ENCODE measurements at places on chromosomes 2 and 18. TPM values are rescaled to one million over a fixed set of nuclear protein-coding genes. Genes with fewer than 3 reads are reported as not detected.

MLPH gene
- total RNA-seq, result 91.0 TPM

- DNase-seq, result no peak
- H3K27ac ChIP-seq, result no peak overlapping the region
- no peaks in the 10 kb centered on the region for H3K36me3 ChIP-seq
- no peaks in the 10 kb centered on the region for H3K27me3 ChIP-seq
Observed at GRCh38 chr2:45494275-45494977, 116.6 kb downstream of the SRBD1 start.

DNA sequence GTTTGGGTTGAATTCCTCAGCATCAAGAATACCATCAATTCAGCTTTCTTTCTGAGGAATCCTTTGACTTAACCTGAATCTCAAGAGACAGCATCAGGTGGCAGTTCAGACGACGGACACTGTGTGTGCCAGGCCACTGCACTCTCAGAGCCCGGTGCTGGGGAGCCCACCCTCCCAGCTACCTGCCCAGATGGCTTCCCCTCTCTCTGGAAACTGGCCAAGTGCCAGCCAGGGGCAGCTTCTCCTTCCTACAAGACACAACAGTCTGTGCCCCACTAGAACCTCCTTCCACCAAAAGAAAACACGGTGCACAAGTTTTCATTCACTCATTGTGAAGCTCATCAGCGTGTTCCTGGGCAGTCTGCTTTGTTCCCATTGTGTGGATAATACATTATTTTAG is 28.5 kb downstream of the MAL start:
- no peaks in the 10 kb centered on the region for H3K27me3 ChIP-seq
- H3K27ac ChIP-seq, result no peak overlapping the region
- H3K4me3 ChIP-seq, result no peak overlapping the region

GRCh38 chr2:14907014-14907612 is 274.6 kb downstream of the LRATD1 start:
- H3K27me3 ChIP-seq, result no peaks in the 10 kb centered on the region
- no peak for DNase-seq
- no peaks in the 10 kb centered on the region for H3K4me1 ChIP-seq

SLC19A3 gene
- 16.5 TPM for total RNA-seq

- peak overlapping the region; percentile 47 for H3K4me3 ChIP-seq
- DNase-seq, result peak; percentile 76
- H3K36me3 ChIP-seq, result no peaks in the 10 kb centered on the region
- peaks cover 17% of the 10 kb centered on the region for H3K4me1 ChIP-seq
Observed at GRCh38 chr2:164737612-164738081, 104.0 kb downstream of the COBLL1 start.

CEP192 gene
- 3.1 TPM for total RNA-seq

DNA sequence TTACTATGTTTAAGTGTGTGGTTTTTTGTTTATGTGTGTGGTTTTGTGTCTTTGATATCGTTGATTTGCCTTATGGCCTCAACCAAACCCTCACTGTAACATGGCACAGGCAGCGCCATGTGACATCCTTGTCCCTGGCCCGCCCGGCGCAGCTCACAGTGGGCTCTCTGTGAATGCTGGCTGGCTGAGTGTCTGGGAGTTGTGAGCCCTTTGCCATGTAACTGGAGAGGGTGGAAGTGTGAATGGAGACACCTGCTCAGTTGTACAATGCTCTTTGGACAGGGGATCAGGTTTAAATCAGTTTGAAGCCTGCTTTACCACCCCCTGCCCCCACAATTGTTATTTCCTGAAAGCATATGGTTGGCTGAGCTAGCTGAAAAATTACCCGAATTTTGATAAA is 41.8 kb downstream of the TCF7L1 start:
- no peak overlapping the region for H3K27ac ChIP-seq
- no peak overlapping the region for H3K4me3 ChIP-seq
- H3K27me3 ChIP-seq, result no peaks in the 10 kb centered on the region
- H3K4me1 ChIP-seq, result peaks cover 6% of the 10 kb centered on the region
- DNase-seq, result no peak
- H3K36me3 ChIP-seq, result no peaks in the 10 kb centered on the region

INO80D gene
- 10.1 TPM for total RNA-seq

DNA sequence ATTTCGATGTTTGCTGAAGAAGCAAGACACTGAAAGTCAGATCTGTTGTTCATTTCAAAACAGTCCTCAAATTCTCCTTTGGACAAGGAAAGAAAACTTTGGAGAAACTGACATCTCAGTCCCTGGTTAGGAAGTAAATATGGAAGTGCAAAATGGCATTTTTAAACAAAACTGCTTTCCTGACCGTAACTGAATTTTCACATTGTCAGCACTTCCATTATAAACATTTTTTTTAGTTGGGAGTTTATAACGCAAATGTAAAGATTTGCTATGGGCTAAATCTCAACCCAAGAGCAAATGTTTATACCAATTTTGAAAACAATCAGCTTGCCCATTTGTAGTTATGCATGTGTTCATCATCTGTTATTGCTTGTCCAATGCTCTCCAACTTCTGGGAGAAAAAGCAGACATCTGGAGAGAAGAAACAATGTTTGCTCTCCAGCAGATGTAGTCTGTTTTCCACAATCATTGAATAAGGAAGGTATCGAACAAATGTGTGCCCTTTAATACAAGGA is 520.1 kb downstream of the ARHGAP15 start:
- no peaks in the 10 kb centered on the region for H3K36me3 ChIP-seq
- no peak overlapping the region for H3K27ac ChIP-seq
- no peaks in the 10 kb centered on the region for H3K27me3 ChIP-seq
- H3K4me3 ChIP-seq, result no peak overlapping the region

- H3K27me3 ChIP-seq, result no peaks in the 10 kb centered on the region
- H3K4me1 ChIP-seq, result no peaks in the 10 kb centered on the region
Observed at GRCh38 chr2:170843656-170844055, 27.0 kb downstream of the GAD1 start.

AFF3 gene
- 7.1 TPM for total RNA-seq

DNA sequence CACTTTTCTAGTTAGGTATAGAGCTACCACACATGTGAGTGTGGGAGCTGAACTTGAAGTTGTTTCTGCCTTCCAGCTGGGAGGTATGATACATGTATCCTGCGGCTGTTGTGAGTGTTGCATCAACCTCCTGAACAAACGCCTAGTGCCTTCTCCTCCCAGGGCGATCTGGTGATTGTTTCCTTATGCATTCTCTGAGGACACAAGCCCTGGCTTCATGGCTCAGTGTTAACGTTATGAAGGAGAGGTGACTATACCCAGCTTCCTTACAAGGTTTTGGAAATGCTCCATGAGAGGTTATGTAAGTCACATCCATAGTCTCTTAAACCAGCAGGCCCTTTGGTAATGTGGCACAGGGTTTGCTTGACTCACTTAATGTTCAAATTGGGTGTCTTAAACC is 64.9 kb downstream of the SPRED2 start:
- no peak overlapping the region for H3K27ac ChIP-seq
- H3K4me3 ChIP-seq, result no peak overlapping the region

- H3K36me3 ChIP-seq, result no peaks in the 10 kb centered on the region
- no peak for DNase-seq
- peak overlapping the region; percentile 30 for H3K4me3 ChIP-seq
- no peaks in the 10 kb centered on the region for H3K4me1 ChIP-seq
Observed at GRCh38 chr2:130963849-130964793, 127.4 kb downstream of the ARHGEF4 start.

DNA sequence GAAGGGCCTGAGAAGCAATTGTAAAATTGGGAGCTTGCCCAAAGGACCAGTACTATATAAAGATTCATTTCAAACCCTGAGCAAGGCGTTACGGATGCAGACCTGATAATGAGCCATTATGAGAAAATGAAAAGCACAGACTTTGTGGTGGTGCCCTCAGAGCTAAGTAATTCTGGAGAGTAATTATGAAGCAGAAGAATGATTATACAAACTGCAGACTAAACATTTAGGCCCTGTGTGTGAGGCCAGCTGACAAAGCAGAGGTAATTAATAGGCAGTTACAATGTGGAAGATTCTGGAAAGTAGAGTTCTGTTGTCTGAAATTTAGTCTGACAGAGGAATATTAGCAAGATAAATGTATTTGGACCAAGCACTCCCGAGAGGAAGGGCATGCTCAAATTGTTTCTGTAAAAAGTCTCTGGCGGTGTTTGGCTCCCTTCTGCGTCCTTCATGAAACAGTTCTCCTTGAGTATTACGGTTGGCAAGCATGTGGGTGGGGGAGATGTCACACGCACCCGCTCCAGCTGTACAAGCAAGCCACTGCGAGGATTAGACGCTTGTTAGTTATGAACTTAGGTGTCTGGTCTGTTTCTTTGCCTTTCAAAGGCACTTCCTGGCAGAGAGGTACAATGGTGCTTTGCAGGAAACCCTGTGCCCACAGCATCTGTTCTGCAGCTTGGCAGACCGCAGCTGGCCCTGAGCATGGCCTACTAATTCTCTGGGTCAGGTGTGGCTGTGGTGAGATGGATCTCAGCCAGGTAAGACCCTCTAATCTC is 45.5 kb downstream of the CDC42EP3 start:
- H3K27ac ChIP-seq, result peak overlapping the region; percentile 30
- peak; percentile 67 for DNase-seq
- no peaks in the 10 kb centered on the region for H3K27me3 ChIP-seq
- no peak overlapping the region for H3K4me3 ChIP-seq

DNA sequence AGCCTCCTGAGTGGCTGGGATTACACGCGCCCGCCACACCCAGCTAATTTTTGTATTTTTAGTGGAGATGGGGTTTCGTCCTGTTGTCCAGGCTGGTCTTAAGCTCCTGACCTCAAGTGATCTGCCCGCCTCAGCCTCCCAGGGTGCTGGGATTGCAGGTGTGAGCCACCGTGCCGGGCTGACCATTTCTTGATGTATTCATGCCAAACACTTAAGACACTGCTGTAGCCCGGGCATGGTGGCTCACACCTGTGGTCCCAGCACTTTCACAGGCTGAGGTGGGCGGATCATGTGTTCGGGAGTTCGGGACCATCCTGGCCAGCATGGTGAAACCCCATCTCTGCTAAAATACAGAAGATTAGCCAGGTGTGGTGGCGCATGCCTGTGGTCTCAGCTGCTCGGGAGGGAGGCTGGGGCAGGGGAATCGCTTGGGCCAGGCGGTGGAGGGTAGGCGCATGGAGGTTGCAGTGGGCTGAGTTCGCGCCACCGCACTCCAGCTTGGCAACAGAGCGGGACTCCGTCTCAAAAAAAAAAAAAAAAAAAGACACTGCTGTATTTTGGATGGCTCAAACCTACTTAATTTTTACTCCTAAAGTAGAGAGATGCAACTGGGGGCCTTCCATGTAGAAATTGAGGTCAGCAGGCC is 140.8 kb downstream of the NUP35 start:
- H3K4me1 ChIP-seq, result no peaks in the 10 kb centered on the region
- H3K27me3 ChIP-seq, result no peaks in the 10 kb centered on the region
- H3K4me3 ChIP-seq, result no peak overlapping the region
- no peaks in the 10 kb centered on the region for H3K36me3 ChIP-seq
- no peak for DNase-seq

Data from ascending aorta (tissue), 2 donors.